Astrocyte (in vitro differentiated cells and primary cell): ENCODE measurements at places on chromosomes 3 and 15. TPM values are rescaled to one million over a fixed set of nuclear protein-coding genes. Genes with fewer than 3 reads are reported as not detected.

The THSD4 gene
- 0.99 and 2.5 TPM in 2 replicates for total RNA-seq

The CXCR6 gene
- total RNA-seq = not detected in 2 replicates

The ZBTB47 gene
- 9.3 and 10.2 TPM in 2 replicates for total RNA-seq

The TIMP4 gene
- 2.0 and 2.9 TPM in 2 replicates for total RNA-seq

The BTLA gene
- total RNA-seq = not detected in 2 replicates

The KLHL25 gene
- total RNA-seq = 4.7 and 5.6 TPM in 2 replicates
